IPS DF 6.9 (cell line): ENCODE measurements at places on chromosomes 3 and 15.

GRCh38 chr3:12895391-12896062 lies 54.2 kb upstream of the RPL32 start:
- no peak for DNase-seq

GRCh38 chr3:29531644-29532043 lies 250.8 kb downstream of the RBMS3 start:
- no peak for DNase-seq

DNA sequence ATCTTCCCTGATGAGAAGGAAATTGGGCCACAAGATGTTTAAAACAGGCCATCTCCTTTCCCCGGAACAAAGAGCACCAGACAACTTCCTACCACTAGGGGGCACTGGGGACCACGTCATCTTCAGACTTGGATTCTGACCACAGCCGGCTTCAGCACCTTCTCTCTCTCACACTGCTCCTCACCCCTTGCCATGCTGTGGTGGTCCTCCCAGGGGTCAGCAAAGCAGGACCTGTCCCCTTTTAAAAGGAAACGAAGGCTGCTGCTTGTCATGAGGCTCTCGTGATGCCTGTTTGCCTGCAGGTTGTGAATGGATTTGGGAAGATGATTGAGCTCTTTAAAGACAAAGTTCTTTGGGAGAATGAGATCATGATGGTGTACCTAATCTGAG lies 16.2 kb downstream of the RFT1 start:
- DNase-seq = peak; percentile 73

GRCh38 chr15:101320501-101321052 lies 25.5 kb upstream of the SNRPA1 start:
- peak; percentile 25 for DNase-seq

DNA sequence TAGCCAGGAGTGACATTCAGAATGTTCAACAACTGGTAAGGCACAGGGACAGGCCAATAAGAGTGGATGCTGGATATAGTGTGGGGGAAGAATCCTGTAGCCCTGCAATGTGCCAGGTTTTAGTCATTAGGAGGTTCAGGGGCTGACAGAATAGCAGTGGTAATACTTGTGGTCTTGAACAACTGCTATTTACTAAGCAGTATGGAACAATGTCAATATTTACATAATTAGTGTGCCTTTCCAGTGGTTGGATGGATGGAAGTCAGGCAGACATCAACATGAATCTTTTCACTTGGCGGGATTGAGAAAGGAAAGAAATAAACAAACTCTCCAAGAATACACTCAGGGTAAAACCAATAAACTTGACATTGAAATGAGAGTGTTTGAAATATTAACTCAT lies 55.1 kb downstream of the OTOL1 start:
- no peak for DNase-seq

- no peak for DNase-seq
These were observed 19.7 kb upstream of the CCDC174 start for GRCh38 chr3:14631687-14632441.

- no peak for DNase-seq
These were observed 39.1 kb downstream of the TRPM1 start for GRCh38 chr15:31062310-31062847.

DNA sequence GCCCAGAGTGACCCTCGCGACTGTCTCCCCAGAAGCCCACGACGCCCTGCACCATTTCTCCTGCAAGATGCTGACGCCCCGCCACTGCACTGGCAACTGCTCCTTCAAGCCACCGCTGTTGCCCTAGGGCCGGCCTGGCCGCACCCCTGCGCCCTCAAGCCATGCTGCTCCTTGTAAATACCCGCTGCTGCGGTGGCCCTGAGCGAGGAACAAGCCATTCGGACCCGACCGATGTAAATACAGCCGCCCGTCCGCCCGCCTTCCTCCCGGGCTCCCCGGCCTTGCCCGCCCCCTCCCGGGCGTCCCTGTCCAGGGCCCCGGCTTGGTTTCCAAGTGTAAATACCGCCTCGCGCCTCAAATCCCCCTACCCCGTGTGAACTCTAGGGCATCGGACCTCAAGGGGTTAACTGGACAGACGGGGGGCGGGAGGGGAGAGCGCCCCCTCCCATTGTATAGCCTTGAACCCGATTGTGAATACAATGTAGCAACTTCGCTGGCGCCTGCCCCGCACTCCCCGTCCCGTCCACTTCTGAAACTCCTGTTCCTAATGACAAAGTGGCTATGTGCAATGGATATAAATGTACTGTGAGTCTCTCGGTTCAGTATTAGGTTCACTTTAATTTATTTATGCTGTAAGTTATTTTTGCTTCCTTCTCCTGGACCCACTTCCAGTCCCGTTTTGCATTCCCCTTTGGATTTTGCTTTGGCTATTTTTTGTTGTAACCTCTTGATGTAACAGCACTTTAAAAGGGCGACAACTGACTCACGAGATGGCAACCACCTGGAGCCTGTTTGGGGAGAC lies 5.9 kb downstream of the RNU6-1 start:
- DNase-seq = no peak

DNA sequence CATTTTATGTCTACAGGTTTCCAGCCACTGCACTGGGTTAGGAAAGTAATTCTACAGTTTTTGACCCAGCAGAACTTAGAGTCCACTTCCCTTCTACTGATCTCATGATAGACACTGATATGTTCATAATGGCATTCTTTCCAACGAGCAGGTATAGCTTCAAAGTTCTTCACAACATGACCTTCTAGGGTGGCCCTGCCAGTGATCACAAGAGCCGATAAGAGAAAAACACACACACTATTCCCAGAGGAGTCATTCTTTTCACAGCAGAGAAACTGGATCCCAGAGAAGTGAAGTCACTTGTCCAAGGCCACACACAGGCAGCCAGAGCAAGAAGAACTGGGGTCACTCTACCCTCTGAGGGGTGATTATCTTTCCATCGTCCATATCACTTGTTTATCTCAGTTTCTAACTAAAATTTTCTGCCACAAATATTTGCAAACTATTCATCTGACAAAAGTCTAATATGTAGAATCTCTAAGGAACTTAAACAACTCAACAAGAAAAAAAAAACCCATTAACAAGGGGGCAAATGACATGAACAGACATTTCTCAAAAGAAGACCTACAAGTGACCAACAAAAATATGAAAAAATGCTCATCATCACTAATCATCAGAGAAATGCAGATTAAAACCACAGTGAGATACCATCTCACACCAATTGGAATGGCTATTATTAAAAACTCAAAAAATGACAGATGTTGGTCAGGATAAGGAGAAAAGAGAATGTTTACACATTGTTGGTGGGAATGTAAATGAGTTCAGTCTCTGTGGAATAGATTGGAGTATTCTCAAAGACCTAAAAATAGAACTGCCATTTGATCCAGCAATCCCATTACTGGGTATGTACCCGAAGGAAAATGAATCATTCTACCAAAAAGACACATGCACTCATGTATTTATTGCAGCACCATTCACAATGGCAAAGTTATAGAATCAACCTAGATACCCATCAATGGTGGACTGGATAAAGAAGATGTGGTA lies 31.5 kb downstream of the SPTSSB start:
- DNase-seq = no peak

DNA sequence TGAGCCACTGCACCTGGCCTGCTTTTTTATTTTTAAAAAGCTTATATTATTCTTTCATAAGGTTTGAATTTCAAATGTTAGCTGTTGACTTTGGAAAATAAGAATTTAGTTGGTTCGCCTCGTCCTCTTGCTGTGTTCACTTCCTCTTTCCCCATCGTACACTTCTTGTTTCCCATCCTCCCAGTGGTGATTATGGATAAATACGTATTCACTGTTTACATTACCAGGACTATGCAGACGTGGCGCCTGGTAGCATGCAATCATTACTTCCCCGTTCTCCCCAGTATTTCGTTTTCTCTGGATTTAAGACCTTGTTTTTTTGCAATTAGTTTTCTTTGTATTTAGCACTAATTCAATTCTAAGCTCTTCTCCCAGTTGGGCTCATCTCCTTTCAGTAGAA lies 70.1 kb downstream of the LMLN start:
- DNase-seq = no peak

GRCh38 chr15:56351353-56351752 lies 13.9 kb upstream of the TEX9 start:
- no peak for DNase-seq

DNA sequence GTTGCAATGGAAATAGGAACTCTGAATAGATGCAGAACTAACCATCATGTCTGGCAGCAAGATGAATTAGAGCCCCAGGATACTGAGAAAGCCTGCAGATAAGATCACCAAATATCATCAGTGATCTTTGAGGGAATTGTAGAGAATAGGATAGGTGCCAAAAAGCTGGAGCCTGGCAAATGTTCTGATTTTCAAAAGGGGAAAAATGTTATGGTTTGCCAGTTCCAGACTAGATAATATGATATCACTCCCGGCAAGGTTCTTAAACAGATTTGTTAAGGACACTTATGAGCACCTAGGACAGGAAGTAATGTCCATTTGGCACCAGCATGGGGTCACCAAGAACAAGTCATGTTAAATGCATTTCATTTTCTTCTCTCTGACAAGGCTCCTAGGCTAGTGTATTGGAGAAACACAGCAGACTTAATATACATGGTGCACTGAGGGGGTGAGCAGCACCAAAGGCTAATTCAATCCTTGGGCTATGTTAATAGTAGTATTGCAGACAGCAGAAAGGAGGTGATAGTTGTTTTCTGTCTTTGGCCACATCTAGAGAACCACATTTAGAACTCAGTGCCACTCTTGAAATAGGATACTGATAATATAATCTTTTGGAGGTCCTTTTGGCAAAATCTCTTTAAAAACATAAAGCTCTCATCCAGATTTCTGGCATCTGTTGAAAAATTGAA lies 4.8 kb downstream of the SRGAP3 start:
- DNase-seq = no peak

- DNase-seq = no peak
These were observed 27.6 kb downstream of the SLC4A7 start for GRCh38 chr3:27456554-27456953.

- no peak for DNase-seq
These were observed 54.3 kb upstream of the THSD4 start for GRCh38 chr15:71060983-71061382.

DNA sequence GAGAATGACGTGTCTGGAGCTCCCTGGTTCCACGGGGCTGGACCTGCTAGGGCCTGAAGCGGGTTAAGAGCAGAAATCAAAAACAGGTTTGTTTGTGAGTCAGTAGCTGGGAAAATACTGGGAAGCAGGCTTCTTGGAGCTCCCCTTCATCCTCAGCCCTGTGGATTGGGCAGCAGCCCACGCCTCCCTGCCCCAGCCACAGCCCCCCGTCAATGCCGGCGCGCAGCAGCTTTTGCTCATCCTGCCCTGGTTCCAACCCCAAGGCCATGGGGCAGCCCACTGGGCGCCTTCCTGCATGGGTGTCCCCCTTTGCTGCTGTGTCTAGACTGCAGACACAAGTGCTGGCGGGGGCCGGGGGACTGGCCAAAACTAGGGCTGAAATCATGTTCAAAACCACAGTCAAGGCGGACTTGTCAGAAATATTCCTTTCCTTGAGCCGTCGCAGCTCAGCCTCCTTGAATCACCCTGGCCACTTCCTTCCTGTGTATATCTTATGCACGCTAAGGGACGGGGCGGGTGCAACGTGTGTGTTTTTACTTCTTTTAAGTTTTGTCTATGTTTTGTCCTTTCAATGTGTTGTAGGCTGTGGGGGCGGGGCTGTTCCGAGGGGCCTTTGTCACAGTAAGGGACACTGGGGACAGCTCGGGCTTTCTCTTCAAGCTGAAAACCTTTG lies 108.1 kb downstream of the KLF13 start:
- no peak for DNase-seq

DNA sequence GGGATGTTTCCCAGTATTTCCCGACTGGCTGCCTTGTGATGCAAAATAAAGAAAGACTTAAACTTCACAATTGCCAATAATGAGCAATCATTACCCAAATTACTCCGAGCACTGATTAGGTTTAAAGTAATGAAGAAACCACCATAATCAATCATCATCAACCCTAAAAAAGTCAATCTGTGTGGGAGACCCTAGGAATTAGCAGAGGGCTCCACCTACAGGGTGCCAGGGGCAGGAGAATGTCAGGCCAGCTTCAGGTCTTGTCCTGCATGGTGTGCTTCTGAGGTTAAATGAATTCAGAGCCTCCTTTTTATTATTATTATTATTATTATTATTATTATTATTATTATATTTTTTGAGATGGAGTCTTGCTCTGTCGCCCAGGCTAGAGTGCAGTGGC lies 478.0 kb upstream of the ARRDC4 start:
- peak; percentile 20 for DNase-seq

GRCh38 chr3:189626286-189626685 lies 4.9 kb upstream of the TP63 start:
- no peak for DNase-seq

- DNase-seq = no peak
These were observed 595 bp downstream of the PDCD7 start for GRCh38 chr15:65132878-65133547.

DNA sequence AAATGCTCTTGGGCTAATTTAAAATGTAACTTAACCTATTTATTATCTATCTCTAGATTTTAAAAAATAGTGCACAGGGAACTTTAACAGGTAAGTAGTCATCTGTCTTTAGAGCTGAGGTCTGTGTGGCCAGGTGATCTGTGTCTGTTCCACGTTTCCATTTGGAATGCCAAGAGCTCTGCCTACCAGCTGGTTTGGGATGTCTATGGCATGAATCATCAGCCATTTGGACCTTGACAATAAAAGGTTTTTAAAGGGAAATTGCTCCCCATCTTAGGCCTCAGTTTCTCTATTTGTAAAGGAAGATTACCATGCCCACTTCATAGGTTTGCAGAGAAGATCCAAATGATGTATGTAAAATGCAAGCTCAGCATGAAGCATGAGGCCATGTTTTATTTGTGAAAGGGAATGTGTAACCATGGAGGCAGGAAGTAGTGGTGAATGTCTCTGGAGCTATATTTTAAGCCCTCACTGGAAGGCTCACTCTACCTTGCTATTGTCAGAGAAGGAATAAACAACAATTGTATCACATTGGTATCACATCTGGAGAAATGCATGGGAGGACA lies 548.1 kb upstream of the LMCD1 start:
- peak; percentile 4 for DNase-seq

GRCh38 chr3:170889132-170889531 lies 19.1 kb upstream of the RPL22L1 start:
- no peak for DNase-seq

GRCh38 chr3:64352639-64352992 lies 127.3 kb upstream of the PRICKLE2 start:
- no peak for DNase-seq

- DNase-seq = no peak
These were observed 493.3 kb downstream of the MAGI1 start for GRCh38 chr3:65545429-65545828.

- DNase-seq = no peak
These were observed 18.9 kb downstream of the EFCAB12 start for GRCh38 chr3:129409541-129409940.

- no peak for DNase-seq
These were observed 66.6 kb upstream of the FEZF2 start for GRCh38 chr3:62439978-62440377.

GRCh38 chr3:187130346-187131066 lies 8.8 kb downstream of the RPL39L start:
- no peak for DNase-seq

- no peak for DNase-seq
These were observed 137.7 kb downstream of the NUP210 start for GRCh38 chr3:13282358-13282985.

DNA sequence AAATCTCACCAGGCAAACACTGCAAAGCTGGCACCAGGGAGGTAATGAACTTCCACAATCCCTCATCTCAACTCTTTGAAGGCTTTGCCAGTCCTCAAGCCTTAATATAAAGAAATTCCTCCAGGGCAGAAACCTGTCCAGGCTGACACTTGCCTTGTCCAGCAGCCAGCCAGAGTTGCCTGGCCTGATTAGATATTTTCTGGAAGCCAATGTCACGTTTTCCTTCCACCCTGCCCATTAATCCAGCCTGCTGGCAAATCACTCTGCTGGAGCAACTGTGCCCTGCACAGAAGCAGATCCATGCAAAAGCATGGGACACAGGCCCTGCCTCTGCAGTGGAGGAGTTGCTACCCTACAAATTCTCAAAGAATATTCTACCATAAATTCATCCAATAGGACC lies 56.5 kb downstream of the HEG1 start:
- DNase-seq = no peak
